PC-9 (cell line): ENCODE measurements at places on chromosomes 11 and 22. TPM values are rescaled to one million over a fixed set of nuclear protein-coding genes. Genes with fewer than 3 reads are reported as not detected.

- DNase-seq, result no peak
These were observed 33.4 kb downstream of the SIK2 start for GRCh38 chr11:111635706-111636045.

DNA sequence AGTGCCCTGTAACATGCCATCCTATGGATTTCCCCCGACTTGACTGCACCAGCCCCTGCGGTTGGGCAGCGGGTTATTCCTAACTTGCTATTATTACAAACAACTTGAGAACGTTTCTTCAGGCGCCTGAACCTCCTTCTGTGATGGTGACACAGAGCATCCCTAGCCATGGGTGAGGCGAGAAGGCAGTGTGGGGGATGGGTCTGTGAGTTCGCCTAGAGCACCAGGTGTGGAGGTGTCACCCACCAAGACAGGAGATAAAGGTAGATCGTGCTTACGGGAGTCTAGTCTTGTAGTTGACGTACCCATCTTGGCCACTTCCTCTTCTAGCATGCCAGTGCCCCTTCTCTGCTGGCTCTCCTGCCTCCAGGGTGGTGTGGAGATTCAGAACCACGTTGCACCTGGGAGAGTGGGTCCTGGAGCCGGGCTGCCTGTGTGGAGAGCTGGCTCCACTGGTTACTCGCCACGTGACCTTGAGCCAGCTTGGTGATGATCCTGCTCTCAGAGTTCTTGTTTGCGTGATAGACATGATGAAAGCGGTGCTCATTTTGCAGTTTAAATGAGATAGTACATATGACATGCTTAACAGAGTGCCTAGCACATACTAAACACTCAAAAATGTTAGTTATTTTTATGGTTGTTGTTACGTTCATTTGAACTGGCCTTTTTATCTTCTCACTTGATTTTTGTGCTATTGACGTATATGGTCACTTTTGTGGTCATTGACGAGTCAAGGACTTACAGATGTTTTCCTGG lies 37.8 kb downstream of the TBC1D22A start:
- no peak for DNase-seq

DNA sequence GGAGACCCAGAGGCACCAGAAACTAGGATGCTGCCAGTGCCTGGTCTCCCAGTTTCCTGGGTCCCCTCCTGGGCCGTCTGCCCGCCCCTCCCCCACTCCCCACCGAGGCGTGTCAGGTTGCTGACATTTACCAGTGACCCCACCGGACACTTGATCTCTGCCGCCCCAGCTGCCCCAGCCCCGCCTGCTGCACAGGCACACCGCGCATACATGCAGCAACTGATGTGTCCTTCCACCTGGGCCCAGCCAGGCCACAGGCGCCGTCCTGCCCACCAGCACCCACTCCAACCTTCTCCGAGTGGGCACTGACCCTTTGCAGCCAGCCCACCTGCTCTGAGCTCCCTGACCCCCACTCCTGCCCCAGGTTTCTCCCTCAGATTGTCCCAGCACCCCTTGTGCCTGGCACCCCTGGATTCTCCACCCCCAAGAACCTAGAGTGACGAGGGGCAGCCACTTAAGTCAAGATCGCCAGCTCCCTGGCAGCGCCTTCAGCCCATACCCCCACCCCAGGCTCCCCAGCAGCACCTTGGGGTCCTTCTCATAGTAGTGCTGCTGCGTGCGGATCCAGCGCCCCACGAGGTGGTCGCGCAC lies 548 bp downstream of the PYGM start:
- DNase-seq, result no peak

DNA sequence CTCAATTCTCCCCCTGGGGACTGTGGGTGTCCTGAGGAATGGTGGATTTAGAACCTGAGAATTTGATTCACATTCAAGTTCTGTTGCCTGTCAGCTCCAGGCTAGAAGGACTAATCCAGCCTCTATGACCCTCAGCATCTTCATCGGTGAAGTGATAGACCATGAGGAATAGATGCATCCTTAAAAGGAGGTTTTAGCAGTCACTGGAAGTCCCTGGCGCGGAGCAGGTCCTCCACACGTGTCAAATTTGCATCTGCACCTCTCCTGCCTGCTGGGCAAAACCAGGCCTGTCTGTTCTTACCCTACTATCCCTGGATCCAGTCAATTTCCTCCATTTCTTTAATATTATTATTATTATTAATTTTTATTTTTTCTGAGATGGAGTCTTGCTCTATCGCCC lies 808.4 kb downstream of the TBC1D22A start:
- no peak for DNase-seq

DNA sequence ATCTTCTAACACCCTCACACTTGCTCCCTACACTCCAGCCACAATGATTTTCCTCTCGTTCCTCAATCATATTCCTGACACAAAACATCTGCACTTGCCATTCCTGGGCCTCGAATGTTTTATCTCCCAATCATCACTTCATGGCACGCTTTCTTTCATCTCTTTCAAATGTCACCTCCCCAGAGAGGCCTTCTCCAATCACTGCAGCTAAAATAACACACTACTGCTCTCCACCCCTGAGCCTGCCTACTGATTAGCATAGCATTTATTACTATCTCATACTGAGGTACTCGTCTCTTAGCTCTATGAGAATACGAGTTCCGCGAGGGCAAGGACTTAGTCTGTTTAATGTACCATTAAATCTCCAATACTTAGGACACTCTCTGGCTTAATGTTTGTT lies 23.5 kb downstream of the NFRKB start:
- DNase-seq, result no peak

- DNase-seq, result peak; percentile 74
These were observed 305.1 kb downstream of the CNTN5 start for GRCh38 chr11:99325847-99326246.

- DNase-seq, result no peak
These were observed 215.4 kb upstream of the UBASH3B start for GRCh38 chr11:122439866-122440810.

- DNase-seq, result no peak
These were observed 30.9 kb downstream of the OR52A5 start for GRCh38 chr11:5107285-5107684.

DNA sequence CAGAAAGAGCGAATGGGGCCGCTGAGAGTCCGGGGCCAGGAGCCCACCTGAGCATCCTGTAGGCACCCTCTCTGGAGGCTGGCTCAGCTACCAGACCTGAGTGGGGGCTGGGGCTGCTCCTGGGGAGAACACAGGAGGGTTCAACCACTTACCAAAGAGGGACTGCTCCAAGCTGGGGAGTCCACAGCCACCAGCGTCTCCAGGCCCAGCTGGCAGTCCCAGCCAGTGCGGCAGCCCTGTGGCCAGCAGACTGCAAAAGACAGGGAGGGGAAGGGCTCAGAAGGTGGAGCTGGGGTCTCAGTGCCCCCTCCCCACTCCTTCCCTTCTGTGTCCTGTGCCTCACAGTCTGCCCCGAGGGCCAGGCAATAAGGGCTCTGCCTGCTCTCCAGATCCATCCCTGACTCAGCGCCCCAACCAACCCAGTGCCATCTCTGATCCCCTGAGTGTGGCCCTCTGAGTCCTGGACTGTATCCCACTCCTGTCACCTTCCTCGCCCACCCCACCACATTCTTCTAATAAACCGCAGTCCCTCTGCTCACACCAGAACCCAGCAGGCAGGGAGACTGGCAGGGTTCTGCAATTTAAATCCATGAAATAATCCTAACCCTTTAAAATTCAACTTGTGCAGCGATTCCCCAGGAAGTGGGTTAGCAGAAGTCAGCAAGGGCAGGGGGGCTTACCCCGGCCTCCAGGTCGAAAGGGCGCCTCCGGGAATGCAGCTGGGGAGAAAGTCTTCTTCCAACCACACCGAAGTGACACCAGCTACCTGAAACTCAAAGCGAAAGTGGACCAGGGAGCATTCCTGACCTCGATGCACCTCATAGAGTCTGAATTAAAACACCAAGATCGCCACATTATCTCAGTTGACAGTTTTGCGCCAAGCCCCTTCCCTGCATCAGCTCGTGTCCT lies 13.3 kb downstream of the CHST1 start:
- no peak for DNase-seq

DNA sequence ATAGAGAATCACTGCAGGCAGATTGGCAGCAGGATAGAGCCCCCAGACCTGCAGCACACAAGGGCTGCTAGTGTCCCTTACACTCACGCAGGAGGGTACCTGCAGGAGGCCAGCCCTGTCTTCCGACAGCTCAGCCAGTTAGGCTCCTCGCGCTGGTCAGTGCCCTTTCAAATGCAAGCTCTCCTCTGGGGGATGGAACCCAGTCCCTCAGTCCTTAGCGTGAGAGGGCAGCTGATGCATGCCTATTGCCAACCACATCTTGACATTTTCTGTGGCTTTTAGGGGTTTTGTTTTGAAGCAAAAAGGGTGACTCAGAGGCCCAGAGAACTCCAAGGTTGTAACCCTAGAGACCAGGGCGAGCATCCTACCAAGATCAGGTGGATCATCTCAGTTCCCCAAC lies 40.0 kb downstream of the WNT11 start:
- no peak for DNase-seq

GRCh38 chr11:95720195-95720594 lies 69.4 kb downstream of the FAM76B start:
- DNase-seq, result no peak

- DNase-seq, result no peak
These were observed 9.9 kb downstream of the TESMIN start for GRCh38 chr11:68741463-68741862.

- DNase-seq, result no peak
These were observed 103.8 kb downstream of the KCNQ1 start for GRCh38 chr11:2548596-2548995.

DNA sequence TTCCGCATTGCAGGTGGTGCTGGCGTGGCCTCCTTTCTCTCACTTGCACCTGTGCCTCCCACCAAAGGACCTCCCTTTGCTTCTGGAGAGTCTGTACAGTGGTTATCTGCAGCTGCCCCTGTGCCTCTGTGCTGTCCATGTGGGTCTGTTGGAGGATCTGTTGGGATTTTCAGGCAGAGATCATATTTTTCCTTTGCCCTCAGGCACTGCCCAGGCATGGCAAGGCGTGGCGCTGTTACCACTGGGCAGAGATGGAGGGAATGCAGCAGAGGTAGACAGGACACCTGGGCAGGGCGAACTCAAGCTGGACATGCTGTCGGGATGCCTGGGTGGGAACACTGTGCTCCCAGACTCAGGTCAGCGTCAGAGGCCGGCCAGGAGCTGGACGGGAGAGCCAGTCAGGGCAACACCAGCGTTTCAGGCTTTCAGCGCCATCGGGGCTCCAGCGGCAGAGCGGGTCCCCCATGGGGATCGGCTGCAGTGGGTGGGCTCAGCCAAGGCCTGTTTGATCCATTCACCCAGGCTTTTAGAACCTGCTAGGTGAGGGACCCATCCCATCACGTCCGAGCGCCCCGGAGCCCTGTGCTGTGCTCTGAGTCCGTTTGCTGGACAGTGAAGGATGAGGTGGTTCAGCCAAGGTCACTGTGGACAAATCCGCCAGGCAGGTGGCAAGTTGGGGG lies 718.9 kb downstream of the BRD1 start:
- DNase-seq, result no peak

- DNase-seq, result no peak
These were observed 114.2 kb upstream of the SEZ6L start for GRCh38 chr22:26054841-26055605.

- DNase-seq, result no peak
These were observed 22.9 kb upstream of the ABTB2 start for GRCh38 chr11:34380696-34381095.

- peak; percentile 62 for DNase-seq
These were observed 673 bp upstream of the PANX2 start for GRCh38 chr22:50169774-50170341.

DNA sequence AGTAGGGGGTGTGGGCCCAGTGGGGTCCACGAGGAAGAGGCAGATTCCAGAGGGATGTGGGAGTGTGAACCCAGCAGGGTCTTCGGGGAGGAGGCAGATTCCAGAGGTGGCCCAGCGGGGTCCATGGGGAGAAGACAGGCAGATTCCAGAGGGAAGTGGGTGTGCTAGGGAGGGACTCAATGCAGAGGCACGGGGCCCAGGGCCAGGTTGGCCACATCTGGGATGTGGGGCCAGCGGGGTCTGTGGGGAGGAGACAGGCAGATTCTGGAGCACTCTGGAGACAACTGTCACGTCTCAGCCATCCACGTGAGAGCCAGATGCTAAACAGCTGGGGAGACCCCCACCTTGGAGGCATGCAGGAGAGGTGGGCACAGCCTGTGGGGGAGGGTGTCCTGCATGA lies 582.6 kb downstream of the TBC1D22A start:
- DNase-seq, result no peak

GRCh38 chr11:132050577-132051165 lies 680.3 kb downstream of the NTM start:
- DNase-seq, result no peak

GRCh38 chr11:110038201-110038600 lies 55.0 kb upstream of the ZC3H12C start:
- DNase-seq, result no peak

DNA sequence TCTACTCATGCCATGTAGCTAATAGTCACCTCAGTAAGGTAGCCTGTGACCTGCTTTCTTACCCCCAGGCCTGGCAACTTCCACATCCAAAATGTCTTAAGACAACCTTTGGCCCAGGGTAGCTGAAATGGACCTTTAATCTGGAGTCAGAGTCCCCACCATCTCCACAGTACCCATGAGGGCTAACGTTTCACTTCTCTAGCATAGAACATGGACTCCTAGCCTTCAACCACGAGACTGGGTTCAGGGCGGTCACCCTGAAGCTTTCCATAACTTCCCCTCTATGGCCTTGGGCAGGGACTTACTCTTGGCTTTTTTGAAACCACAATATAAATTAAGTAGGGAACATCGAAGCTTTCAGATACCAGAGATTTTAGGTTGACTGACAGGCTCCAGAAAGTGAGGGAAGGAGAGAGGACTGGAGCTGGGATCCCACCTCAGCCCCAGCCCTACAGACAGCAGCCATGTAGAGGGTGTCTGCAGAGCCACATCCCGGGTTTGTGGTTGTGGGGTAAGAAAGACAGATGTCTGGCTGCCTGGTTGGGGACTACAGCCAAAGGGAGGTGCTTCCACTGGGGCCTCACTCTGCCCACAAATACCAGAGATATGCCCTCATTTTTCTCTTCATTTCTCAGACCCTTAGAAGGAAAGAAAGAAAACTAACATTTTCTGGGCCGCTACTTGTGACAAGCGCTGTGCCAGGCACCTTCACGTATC lies 2.6 kb downstream of the TBC1D10A start:
- DNase-seq, result no peak

DNA sequence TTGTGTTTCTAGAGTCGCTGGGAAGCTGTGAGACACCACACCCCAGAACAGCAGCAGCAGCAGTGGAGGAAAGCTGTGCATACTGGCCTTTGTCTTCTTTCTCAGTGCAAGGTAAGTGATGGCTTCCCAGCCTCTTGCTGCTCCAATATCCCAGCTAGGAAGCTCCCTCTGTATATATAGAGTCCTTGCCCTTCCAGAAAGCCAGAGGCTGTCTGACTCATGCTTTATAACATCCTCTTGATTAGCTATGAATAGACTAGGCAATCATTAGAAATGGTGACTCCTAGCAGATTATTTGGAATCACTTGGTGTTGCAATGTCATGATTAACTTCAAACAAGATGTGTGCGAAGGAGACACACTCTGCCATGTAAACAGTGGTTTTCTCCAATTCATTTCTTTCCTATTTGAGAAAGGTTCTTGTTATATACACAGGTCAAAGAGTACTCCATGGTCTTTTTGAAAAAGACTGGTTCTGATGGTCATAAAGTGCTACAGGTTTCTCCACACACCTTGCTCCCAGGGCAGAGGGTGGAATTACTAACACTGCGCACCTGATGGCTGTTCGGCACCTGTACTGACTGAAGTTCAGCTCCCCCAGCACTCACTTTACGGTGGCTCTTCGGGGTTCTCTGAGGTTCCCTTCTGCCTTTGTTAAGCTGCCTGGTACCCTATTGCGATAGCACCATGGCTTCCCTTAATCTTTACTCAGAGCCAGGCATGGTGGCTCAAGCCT lies at the start of gene MMP1:
Gene MMP1 (minus strand): TSS at position 149 of the 735 bp plus-strand sequence. CDS start 68 bp downstream, at position 81.
- DNase-seq, result no peak

The LIF gene
- 17.2 and 17.4 TPM in 2 replicates for total RNA-seq

The THY1 gene
- total RNA-seq, result not detected in 2 replicates

The SCN2B gene
- total RNA-seq, result not detected in 2 replicates

The TRPT1 gene
- 55.2 and 76.2 TPM in 2 replicates for total RNA-seq

The PRR5 gene
- total RNA-seq, result 22.1 and 27.3 TPM in 2 replicates
